ENCODE measurements at places on chromosomes 3 and 15.

GRCh38 chr15:33526532-33526931 lies 215.8 kb downstream of the RYR3 start:
- no peak for DNase-seq

GRCh38 chr15:67178569-67179210 lies 75.8 kb downstream of the AAGAB start:
- DNase-seq, result no peak

DNA sequence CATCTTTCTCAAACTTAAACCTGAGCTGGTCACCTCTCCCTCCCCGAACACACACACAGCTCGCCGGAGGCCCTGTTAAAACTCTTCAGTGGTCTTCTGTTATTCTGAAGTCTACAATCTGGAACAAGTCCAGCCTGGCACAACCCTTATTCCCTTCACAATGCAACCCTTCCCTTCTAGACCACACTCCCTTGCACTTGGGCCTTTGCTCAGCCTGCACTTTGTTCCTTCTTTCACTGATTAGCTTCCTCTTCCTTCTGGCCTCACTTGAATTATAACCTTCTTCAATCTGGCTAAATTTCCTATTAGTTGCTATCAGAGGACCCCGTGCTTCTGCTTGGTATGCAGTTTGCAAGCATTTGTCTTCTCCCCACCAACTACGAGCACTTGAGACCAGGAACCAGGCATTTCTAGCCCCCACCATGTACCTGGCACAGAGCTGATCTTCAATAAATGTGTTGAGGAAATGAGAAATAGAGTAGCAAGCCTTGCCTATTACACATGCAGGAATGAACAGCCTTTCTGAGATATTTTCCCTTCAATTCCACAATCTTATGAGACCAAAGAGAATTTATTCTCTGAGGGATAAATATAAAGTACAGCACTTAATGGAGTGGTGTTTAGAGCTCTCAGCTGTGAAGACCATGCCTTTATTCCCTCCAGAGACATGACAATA lies 663.1 kb upstream of the ADAMTS9 start:
- no peak for DNase-seq

DNA sequence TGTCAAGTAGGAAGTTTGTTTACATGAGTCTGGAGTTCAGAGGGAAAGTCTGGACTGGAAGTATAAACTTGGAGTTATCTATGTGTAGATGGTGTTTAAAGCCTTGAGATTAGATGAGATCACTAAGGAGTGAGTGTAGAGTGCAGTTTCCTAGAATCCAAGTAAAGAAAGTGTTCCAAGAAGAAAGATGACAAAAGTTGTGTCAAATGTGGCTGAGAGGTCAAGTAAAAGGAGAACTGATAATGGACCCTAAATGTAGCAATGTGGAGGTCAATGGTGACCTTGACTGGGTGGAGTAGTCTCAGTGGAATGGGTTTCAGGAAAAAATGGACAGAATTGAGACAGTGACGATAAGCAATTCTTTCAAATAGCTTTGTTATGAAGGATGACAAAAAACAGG lies 39.9 kb upstream of the ULK4 start:
- no peak for DNase-seq

DNA sequence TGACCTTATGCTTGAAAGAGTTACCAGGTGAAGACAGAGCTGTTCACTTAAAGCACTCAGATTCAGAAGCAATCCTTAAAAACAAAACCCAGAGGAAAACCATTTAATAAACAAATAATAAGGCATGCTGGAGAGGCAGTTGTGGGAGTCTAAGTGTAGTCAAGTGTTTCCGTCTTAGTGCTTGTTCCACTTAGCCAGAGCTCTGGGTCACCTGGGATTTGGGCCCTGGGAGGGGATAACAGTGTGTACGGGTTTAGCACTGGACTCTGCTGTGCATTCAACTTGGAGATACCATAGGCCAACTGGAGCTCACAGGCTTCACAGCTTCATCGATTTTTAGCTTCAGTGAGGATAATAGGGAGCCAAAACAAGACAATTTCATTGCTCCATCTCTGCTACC lies 444.6 kb downstream of the CNTN4 start:
- no peak for DNase-seq

GRCh38 chr3:29381595-29381994 lies 100.7 kb downstream of the RBMS3 start:
- no peak for DNase-seq

DNA sequence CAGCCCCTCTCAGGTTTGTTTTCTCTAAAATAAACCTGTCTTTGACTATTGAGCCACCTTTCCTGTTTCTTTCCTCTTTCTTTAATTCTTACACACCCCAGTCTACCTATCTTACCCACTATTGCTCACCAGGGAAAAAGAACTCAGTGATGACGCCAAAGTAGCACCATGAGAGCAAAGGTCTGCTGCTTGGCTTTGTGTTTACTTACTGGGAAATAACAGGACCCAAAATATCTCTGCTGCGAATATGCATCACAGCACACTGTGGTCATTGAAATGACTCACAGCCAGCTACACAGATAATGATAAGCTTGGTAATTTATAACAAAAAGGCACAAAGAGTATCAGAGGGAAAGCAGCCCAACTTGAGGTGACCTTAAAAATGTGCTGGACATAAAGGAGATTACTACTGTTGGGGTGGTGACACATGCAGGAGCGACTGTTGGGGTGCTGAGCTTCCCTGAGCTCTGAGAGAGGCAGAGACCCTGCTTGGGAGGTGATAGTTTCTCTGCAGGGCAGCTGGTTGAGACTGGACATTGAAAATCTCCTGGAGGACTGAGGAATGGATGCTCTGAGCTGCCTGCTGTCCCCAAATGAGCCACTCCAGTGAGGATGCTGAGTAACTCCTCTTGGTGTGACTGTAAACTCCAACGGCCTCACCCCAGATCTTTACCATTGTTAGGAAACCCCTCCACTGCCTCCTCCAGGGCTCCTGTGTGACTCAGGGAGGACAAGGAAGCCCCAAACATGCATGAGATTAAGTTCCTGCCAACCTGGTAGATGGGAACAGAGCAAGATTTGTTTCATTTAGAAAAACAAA lies 14.5 kb downstream of the EFCAB12 start:
- no peak for DNase-seq
